ENCODE measurements at places on chromosomes 2 and 18.

- DNase-seq, result no peak
These were observed 1036.5 kb upstream of the FANCL start for GRCh38 chr2:59277671-59278070.

GRCh38 chr18:8889489-8889888 lies 184.1 kb downstream of the MTCL1 start:
- no peak for DNase-seq

- DNase-seq, result peak; percentile 52
These were observed 417.7 kb upstream of the SLC14A2 start for GRCh38 chr18:45197526-45197970.

- DNase-seq, result no peak
These were observed 67.7 kb downstream of the REL start for GRCh38 chr2:60948926-60949579.

- DNase-seq, result no peak
These were observed 2.4 kb downstream of the AGAP1 start for GRCh38 chr2:235496239-235496621.

- peak; percentile 44 for DNase-seq
These were observed 621 bp upstream of the KCNS3 start for GRCh38 chr2:17877811-17878280.

- no peak for DNase-seq
These were observed 642.3 kb upstream of the SYT4 start for GRCh38 chr18:43919551-43919950.

GRCh38 chr2:234100686-234101085 lies 50.2 kb downstream of the SPP2 start:
- no peak for DNase-seq

DNA sequence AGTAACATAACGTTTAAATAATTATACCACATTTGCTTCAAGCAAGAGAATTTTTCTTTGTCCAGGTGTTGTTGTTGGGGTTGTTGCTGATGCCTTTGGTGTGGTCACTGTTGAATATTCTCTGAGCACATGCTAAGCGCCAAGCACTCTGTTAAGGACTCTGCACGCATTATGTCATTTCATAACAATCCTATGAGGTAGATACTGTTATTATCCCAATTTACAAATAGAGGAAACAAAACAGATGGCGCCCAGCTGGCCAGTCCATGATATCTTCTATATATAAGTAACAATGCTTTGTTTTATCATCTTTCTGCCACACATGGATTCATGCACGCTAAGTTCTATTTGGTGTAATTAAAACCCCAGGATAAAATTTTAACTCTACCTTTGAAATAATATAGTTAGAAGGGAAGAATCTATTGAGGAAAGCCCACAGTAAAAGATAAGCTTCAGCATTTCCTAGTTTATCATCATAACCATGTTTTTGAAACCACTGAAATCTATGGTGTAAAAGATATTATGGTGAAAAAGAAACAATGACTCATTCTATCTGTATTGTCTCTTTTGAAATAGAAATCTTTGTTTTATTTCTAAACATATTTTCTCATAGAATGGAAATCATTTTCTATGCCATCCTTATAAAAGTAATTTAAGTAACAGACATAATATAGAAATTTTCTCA lies 199.7 kb downstream of the PID1 start:
- no peak for DNase-seq

- no peak for DNase-seq
These were observed 7.5 kb downstream of the SLC9A4 start for GRCh38 chr2:102480285-102481195.

DNA sequence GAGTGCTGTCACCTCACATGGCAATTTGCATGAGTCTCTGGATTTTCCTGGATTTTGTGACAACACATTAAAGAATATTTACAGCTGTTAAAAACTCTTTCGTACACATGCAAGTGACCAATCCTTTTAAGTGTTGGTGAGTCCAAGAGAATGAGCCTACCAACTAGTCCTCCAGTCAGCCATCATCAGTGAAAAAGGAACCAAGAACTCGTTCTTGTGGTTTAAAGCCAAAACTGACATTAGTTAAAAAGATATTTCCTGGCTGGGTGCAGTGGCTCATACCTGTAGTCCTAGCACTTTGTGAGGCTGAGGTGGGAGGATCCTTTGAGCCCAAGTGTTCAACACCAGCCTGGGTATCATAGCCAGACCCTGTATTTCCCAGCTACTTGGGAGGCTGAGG lies 215.4 kb upstream of the ITGA4 start:
- peak; percentile 21 for DNase-seq

- DNase-seq, result no peak
These were observed 247.7 kb downstream of the GLI2 start for GRCh38 chr2:120983344-120983743.

GRCh38 chr2:148687543-148687942 lies 43.0 kb downstream of the EPC2 start:
- no peak for DNase-seq

DNA sequence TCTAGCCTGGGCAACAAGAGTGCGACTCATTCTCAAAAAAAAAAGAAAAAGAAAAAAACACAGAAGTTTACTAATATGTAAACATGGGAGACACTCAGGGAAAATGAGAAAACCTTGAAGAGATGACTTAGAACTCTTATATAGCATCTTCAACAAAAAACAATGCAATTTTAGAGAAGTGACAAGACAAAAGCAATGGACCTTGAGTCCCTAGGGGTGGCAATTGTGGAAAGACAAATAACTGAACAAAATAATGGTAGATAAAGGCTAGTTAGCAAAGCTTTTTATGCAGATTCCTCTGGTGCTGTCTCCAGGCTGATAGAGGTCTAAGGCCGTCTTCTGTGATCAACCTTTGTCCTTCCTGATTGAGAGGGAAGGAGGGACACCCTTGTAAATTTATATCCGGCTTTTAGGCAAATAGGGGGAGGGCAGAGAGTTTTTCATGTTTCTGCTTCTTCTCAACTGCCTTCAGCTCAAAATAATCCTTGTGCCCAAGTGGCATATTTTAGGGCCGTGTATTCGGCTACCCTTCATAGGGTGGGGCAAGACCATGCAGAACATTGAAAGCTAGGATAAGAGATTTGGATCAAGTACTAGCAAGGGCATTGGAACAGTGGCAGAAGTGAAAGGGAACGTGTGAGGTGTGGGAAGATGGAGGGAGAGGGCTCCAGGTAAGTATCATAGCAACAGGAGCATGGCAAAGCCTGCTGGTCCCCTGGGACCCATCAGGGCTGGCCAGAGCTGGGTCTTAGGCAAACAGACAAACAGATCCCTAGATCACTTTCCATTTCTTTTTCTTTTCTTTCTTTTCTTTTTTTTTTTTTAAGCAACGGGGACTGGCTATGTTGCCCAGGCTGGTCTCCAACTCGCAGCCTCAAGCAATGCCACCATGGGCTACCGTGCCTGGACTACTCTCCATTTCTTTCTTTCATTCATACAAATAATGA lies 116.2 kb upstream of the STPG4 start:
- no peak for DNase-seq

Measured in GM13976 (cell line).